HepG2 (cell line): ENCODE measurements at places on chromosomes 3 and 15.

GRCh38 chr15:43775411-43775965, 1.3 kb downstream of the ELL3 start:
- DNase-seq: peak; percentile 79

DNA sequence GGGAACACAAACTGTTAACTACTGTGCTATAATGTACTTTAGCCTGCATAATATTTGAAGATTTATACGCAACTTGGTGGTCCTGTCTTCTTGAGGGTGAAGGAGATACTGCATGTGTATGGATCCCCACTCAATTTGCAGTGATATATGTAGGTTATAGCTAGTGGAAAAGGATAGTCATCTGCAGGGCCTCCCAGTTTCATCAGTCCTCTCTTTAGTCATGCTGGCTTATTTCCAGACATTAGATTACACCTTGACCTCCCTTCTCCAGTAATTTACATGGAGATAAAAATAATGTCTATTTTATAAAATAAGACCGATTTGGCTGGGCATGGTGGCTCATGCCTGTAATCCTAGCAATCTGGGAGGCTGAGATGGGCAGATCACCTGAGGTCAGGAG, 3.7 kb downstream of the NR1D2 start:
- DNase-seq: no peak

DNA sequence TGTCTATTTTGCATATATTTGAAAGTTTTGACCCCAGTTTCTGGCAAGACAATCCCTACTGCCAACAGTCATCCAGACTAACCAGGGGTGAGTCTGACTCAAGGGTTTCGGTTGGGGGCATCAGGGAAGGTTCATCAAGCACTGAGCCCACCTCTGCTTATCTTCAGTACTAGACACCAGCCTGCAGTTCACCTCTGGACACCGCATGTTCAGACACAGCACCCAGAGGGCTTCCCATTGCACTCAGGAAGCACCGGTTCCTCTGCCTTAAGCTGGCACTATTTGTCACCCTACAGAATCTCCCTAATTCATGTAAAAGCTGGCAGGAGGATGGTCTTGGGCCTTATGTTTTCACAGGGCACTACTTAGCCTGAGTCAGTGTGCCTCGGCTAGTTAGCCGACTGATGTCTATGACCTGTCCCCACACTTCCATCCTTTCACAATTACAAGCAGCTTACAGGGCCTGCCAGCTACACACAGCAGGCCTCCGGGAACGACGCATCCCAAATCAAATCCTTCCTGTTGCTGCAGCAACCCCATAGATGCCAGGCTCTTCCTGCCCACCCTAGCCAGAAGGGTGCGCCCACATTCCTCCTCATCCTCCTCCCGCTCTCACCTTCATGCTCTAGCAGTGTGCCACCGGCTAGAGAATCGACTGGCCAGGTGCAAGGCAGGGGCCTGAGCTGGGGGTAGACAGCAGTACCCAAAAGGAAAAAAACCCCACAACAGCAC, 52.5 kb downstream of the SH3BP5 start:
- DNase-seq: no peak

GRCh38 chr3:32492684-32493436, 9.8 kb downstream of the CMTM6 start:
- no peak for DNase-seq

DNA sequence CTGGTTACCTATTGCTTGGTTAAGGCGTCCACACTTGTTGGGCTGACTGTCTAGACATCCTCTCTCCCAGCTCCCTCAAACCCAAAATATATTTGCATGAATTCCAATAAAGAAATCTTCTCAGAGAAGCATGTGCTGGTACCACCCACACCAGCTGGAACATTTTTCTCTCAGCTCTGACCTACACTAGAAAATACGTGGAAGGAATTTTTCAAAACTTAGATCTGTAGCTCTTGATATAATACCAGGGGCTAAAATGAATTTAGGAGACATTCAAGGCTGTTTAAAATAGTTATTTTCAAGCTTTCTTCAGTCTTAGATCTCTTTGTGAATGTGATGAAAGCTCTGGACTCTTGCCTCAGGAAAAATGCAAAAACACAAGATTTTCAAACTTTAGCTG, 590.4 kb downstream of the PDCD6IP start:
- no peak for DNase-seq

- DNase-seq: peak; percentile 92
These were observed 24.4 kb upstream of the COPG1 start for GRCh38 chr3:129224984-129225393.

DNA sequence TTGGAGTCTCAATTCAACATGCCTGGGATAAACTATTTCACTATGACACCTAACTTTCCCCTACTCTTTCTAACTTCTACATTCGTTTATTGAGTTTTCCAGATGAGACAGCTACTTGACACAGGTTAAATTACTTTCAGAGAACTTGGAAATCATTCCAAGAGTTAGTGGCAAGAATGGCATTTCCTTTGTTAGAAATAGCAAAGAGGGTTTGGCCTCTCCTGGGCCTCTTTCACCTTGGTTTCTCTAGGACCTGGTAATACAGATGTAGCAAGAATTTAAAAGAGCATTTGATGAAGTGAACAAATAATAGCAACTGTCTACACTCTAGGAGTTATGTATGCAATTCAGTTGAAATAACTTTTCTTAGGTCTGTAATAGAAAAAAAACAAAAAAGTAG, 748.9 kb downstream of the MECOM start:
- no peak for DNase-seq

DNA sequence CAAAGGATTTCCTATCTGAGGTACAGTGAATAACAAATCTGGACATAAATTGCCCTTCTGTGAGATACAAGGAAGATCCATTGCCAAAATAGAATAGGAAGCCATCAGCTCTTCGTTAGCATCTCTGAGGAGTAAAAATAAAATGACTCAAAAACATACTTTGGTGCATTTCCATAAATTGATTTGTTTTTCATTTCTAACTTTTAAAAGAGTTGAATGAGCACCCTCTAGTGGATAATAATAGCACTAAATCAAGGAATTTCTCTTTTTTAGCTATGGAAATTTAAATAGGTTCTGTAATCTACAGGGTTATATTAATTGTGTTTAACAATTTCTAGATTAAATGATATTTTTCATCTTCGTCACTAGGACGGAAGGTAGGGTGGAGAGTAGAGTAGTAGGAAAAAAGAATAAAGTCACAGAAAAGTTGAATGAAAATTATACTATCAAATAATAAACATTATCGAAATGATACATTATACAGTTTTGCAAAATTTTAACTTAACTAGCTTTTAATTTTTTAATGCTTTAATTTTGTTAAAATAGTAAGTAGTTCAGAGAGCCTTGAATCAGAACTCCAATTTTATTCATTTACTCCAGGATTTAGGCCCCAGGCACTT, 6.4 kb downstream of the NSUN3 start:
- peak; percentile 3 for DNase-seq

- DNase-seq: peak; percentile 11
These were observed 64.1 kb downstream of the CFAP44 start for GRCh38 chr3:113377158-113377557.

- no peak for DNase-seq
These were observed 15.1 kb downstream of the KLHL24 start for GRCh38 chr3:183650554-183650953.

DNA sequence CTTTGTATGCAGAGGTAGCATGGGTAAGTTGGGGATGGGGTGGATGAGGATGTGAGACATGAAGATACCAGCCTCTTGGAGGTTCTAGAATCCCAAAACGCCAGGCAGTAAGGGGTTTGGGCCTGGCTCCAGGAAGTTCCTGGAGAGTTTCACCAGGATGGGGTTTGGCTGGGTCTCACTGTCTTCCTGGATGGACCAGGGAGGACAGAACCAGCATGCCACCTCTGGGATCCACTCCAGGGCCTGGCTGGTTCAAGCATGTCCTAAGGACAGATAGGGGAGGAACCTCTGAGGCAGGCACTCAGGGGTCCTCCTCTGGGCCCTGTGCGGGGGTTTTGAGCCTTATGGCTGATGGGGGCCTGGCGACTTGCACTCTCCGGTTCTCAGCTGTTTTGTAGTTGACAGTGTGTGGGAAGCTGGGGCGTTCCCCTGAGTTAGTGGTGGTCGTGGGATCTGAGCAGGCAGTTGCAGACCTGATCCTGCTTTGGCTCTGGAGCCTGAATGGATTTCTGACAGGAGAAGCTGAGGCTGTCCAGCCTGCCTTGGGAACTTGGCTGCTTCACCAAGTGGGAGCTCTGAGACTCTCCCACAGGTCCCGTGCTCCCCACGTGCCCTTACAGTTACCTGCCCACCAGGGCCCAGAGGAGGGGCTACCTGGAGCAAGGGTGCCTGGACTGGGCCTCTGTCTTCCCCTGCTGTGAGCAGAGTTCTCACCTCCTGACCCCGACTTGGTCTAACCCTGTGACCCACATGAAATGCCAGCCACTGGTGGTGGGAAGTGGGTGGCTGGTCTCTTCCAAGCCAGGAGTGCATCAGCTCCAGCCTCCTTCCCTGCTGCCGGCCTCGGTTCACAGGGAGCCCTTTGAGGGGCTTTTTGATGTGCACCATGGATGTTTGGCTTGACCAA, 128.4 kb downstream of the EEFSEC start:
- no peak for DNase-seq
